ENCODE measurements at places on chromosomes 4 and X.

- no peak for DNase-seq
Observed at GRCh38 chr4:148643851-148644250, 201.6 kb upstream of the NR3C2 start.

- no peak for DNase-seq
Observed at GRCh38 chrX:130212371-130212770, 40.6 kb downstream of the RAB33A start.

DNA sequence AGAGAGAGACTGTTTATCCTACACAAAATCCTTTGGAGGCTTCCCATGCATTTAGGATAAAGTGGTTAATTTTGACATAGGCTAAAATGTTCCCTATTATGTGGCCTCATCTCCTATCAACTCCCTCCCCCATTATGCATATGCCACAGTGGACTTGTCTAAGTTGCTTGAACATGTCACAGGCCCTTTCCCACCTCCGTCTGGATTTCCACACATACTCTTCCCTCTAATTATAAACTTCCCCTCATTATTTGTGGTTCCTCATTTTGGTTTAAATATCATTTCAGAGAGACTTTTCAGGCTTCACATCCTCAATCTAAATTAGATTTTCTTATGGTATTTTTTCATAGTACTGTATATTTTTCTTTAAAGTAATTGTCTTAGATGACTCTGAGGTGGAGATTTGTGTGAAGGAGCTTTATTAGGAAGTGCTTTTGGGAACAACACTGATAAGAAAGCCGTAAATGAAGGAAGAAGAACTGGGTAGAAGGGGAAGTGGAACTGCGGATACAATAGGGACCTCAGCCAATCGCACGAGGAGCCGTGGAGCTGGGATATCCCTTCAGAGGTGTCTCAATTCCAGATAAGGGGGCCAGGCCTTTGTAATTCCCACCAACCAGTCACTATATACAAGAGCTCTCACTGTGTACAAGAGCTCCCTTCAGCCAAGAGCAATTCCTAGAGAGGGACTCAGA, 7.9 kb downstream of the C4orf17 start:
- DNase-seq: no peak

DNA sequence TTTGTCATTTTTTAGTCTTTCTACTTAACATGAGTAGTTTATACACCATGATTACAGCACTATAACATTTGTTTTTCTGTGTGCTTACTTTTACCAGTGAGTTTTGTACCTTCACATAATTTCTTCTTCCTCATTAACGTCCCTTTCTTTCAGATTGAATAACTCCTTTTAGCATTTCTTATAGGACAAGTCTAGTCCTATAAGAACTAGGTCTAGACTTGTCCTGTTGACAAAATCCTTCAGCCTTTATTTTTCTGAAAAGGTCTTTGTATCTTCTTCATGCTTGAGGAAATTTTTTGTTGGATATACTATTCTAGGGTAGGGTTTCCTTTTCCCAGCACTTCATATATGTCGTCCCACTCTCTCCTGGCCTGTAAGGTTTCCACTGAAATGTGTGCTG, 253.3 kb upstream of the ARHGAP24 start:
- no peak for DNase-seq

DNA sequence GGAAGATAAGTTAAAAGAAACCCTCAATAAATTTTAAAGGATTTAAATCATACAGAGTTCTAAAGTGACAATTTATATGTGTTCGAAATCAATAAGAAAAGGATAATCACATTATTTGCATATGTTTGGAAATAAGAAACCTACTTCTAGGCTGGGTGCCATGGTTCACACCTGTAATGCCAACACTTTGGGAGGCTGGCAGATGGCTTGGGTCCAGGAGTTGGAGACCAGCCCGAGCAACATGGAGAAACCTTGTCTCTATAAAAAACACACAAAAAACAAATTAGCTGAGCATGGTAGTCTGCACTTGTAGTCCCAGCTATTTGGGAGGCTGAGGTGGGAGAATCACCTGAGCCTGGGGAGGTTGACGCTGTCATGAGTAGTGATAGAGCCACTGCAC, 8.1 kb upstream of the SAP30 start:
- DNase-seq: no peak

- no peak for DNase-seq
Observed at GRCh38 chr4:78566834-78567499, 15.4 kb downstream of the ANXA3 start.

DNA sequence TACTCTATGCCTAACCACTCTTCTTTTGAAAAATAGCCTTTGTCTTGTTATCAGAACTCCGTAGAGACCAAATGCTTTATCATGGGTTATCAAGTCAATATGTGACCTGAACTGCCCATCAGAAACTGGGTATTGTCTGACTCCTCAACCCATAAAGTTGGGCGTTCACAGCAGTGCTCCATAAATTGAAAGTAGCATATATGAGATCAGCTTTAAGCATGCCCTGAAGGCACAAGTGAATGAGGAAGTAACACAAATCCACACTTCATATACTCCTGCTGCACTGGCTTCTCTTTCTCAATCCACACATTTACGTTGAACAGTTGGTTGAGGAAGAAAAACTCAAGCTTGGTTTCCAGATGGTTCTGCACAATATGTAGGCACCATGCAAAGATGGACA, 1106.0 kb downstream of the STIM2 start:
- no peak for DNase-seq

GRCh38 chrX:17564689-17565409, 172.4 kb upstream of the SCML1 start:
- no peak for DNase-seq

DNA sequence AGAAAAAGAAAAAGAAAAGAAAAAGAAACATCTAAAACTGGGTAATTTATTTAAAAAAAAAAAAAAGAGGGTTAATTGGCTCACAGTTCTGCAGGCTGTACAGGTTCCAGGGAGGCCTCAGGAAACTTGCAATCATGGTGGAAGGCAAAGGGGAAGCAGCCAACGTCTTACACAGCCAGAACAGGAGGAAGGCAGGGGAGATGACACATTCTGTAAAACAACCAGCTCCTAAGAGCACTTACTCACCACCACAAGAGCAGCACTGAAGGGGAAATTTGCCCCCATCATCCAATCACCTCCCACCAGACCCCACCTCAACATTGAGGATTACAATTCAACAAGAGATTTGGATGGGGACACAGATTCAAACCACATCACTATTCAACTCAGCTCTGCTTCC, 36.8 kb upstream of the TMEM184C start:
- DNase-seq: no peak

DNA sequence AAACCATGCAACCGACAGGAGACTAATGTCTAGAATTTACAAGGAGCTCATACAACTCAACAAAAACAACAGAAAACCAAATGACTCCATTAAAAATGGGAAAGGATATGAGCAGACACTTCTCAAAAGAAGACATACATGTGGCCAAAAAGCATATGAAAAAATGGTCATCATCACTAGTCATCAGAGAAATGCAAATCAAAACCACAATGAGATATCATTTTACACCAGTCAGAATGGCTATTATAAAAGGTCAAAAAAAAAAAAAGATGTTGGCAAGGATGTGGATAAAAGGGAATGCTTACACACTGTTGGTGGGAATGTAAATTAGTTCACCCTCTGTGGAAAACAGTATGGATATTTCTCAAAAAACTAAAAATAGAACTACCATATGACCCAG, 50.5 kb upstream of the CHRDL1 start:
- no peak for DNase-seq

DNA sequence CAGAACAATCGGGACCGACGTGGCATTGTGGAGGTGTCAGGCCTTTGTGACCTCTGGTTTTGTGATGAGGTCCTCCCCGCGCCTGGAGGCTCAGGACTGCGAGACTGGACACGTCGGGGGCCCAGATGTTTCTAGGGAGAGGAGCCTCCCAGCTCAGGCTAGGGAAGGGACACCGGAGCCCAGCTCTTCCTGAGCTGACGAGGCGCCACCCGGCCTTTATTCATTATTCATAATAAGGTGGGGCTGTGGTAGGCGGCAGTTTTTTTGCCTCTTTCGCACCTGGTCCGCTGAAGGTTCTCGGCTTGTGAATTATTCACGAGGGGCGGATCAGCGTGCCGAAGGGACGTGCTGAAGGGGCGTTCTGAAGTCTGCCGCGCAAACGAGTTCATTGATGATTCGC, 2.3 kb upstream of the UBA1 start:
- DNase-seq: no peak

DNA sequence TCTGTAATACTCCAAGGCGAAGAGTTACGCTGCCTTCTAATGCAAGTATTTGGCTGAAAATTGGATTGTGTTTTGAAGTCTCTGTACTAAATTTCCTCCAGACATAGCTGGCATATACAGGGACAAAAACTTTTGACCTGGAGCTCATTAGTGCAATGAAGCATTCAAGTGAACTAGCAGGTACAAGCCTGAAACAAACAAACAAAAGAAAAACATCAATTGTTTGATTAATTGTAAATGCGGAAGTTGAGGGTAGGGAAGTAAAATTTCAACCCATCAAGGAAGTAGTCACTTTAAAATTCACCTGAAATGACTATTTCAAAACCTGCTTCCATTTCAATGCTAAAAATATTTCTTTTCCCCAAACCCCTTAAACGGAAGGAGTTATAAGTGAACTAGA, 516.3 kb upstream of the ATOH1 start:
- no peak for DNase-seq

- DNase-seq: no peak
Observed at GRCh38 chr4:163920426-163920825, 425.9 kb downstream of the TMA16 start.

Data from KG1 (cell line).